ENCODE measurements at places on chromosomes 4 and X.

DNA sequence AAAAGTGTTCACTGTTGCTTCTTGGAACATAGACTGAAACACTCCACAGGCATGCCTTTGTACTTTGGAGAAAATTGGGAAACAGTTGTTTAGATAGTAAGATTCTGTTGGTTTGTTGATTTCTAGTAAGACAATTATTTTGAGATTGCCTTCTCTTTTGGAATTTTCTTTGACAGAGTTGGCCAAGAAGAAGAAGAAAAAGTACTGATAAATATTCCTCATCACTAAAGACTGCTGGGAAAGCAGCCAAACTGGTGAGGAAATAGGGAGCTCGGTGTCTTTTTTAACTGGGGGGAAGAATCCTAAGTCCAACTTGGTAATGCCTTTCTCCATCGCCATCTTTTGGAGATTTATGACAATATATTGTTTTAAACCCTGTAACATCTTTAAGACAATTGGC, 370.7 kb downstream of the GPAT3 start:
- DNase-seq, result no peak

GRCh38 chr4:105280338-105281123, 133.9 kb downstream of the TET2 start:
- DNase-seq, result no peak

DNA sequence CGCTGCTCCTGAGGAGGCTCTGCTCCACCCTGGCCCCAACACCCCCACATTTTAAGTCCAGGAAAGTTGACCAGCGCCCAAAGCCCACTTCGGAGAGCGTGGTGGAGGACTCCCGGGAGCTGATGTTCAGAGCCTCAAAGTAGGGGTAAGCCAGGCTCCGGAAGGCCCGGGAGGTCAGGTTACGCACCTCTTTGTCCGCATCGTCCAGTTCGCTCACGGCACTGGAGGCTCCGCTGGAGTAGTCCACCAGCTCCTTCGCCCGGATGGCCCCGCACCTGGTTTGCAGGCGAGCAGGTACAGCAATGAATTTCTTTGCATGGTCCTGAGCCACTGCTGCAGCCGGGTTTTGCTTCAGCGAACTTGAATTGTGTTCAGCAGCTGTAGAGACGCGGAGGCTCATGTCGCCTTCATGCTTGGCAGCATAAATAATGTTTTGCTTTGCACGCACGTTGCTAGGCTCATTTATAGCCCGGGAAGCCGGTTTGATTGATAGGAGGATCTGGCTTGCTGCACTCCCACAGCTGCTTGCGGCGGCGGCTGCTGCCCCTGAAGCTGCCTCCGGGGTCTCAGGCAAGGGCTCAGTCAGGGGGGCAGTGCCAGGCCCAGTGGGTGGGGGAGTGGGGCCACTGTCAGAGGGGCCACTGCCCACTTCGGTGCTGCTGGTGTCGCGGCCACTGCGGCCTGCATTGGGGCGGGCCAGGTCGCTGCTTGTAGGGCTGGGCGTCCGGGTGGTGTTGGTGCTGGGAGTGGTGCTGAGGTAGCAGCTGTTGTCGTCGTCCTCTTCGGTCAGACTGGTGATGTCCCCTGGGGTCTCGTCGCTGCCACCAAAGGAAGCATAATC, 4.8 kb downstream of the C4orf54 start:
- DNase-seq, result no peak

DNA sequence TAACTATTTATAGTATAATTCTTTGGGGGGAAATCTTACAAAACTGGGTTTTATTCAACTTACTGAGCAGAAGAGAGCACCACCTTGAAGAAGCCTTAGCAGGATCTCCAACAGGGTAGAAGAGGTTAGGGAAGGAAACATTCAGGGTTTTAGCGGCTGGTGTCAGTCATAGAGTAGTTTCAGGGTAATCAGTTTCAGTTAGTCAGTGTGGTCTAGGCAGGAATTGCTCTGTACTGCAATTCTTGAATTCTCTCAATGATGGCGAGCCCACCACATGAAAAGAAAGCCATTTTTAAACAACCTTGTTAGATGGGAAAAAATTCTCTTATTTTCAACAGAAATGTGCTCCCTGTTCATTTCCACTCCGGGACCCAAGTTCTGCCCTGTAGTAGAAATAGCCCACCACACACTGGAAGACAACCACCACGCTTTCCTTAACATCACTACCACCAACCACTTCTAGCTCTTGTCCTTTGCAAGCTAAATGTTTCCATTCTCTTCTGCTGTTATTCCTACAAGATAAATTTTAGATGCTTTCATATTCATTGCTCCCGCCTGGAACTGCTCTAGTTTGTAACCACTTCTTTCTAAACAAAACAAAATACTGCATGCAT, 25.9 kb downstream of the COL25A1 start:
- DNase-seq, result no peak

DNA sequence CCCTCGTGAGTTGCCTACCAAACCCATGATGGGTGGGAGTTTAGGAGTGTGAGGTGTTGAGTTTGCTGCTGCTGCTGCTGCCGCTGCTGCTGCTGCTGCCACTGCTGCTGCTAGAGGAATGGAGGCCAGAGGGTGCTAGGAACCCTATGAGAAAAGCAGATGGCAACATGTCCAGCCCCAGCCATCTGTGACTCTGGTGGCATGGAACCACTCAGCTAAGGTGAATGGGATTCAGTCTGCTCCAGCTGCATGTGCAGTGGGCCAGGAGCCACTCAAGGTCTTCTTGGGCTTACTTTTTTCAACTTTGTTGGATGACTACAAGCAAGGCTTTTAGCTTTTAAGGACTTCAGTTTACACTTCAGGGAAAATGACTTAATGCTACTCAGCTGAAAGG, 103.8 kb downstream of the RTL5 start:
- no peak for DNase-seq

DNA sequence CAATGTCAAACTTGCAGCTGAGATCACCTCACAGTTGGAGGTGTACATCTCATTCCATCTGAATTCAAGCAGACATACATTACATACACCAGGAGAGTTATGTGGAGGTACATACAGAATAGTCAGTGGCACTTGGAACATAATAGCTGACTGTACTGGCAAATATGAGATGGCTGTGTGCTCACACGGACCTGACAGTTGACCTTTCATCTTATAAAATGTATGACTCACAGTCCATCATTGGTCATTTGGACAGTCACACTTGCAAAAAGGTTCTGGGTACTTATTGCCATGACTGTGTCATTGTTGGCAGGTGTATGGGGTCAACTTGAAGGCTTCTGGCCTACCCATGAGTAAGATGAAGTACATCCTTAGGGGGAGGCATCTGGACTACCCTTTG, 88.6 kb upstream of the WDR1 start:
- DNase-seq, result no peak

- DNase-seq, result no peak
These were observed 12.3 kb downstream of the FHL1 start for GRCh38 chrX:136159611-136160025.

- no peak for DNase-seq
These were observed 17.8 kb downstream of the WDR1 start for GRCh38 chr4:10098780-10099160.

DNA sequence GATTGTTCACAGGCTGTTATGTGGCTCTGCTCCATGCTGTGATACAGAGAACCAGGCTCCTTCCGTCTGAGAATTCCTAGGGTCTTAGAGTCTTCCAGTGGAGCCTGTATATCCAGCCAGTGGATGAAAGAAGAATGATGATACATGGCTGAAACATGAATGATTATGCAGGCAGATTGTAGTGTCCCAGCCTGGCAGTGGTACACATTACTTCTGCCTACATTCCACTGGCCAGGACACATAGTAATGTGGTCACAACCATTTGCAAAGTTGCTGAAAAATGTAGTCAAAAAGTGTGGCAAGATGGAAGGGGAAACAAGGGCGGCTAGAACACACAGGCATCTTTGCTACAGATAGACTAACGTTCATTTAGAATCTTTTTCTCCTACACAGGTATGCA, 4.5 kb upstream of the GBA3 start:
- no peak for DNase-seq

- DNase-seq, result no peak
These were observed 26.2 kb upstream of the JAKMIP1 start for GRCh38 chr4:6226506-6226905.

DNA sequence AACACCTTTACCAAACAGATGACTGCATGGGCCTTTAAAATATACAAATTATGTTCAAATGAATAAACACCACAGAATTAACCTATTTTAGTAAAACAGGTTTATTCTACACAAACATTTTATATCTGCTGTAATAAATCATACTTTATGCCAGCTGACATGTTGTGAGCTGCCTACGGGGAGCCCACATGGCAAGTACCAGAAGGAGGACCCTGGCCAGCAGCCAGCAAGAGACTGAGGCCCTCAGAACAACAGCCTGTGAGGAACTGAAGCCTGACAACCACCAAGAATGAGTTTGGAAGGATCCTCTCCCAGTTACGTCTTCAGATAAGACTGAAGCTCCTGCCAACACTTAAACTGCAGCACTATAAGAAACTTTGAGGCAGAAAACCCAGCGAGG, 377.0 kb downstream of the PDGFC start:
- no peak for DNase-seq

GRCh38 chrX:151175283-151176062, 911 bp upstream of the GPR50 start:
- DNase-seq, result no peak

- no peak for DNase-seq
These were observed 18.9 kb downstream of the ADD1 start for GRCh38 chr4:2862528-2862927.

- DNase-seq, result peak; percentile 33
These were observed 108.4 kb downstream of the DOCK11 start for GRCh38 chrX:118603981-118604380.

GRCh38 chr4:128787509-128788311, 21.8 kb upstream of the JADE1 start:
- no peak for DNase-seq

DNA sequence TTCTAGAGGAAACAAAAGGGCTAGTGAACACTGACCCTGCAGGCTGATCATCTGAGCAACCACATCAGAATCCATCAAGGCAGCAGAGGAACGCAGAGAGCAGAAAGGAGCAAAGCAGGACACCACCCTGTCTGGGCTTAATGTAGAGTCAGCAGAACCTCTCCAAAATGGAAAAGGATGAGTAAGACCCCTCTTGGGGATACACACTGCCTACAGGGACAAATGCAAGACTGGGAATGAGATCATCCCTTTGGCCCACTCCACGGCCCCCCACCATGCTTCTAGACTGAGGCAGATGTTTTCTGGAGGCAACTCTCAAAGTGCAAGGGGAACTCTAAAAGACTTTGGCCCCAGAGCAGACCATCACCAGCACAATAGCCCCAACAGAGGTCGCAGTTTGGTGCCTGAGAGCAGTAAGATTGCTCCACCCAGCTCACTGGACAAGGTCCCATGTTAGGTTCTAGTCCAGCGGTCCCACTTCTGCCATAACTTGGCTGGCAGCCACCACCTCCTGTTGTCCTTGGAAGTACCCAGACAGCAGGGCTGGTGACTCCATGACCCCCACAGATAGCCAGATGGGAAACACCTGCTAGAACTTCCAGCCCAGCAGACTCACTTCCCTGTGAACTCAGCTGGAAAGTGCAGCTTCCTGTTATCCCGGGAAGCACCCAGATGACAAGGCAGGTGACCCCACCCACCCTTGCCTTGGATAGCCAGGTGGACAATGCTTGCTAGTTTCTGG, 372.7 kb downstream of the INPP4B start:
- DNase-seq, result no peak

DNA sequence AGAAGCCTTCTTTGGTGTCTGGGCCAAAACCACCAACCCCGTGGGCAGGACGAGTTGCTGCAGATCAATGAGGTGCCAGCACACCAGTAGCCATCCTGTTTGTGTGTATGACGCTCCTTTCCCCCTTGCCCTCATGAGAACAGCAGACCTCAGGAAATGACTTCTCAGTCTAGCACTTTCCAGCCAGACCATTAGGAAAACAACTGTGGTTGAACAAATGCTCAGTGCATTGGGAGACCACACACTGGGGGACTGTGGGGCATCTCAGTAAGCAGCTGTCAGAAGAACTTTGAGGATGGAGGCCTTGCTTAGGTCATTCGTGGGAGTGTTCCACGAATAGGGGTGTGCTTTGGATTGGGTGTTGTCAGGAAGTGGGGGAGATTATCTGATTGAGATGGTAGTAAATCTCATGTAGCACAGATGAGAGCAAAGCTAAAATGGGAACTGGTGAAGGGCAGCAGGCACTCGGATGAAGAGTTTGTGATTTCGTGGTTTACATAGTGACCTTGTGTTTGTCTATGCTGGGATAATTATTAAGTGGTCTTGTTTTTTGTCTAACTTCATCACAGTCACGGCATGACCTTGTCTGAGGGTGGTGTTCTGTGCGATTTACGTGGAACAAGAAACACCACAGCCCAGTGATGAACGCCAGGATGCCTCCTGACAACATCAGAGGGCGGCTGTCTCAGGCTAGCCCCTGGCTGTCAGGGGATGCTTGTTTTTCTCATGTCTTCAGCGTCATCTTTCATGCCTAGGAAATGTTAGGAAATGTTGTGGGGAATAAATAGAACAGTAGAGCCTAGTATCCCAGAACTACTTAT, 70.1 kb downstream of the USP46 start:
- DNase-seq, result no peak

- DNase-seq, result no peak
These were observed 837 bp downstream of the CITED1 start for GRCh38 chrX:72304877-72305276.

DNA sequence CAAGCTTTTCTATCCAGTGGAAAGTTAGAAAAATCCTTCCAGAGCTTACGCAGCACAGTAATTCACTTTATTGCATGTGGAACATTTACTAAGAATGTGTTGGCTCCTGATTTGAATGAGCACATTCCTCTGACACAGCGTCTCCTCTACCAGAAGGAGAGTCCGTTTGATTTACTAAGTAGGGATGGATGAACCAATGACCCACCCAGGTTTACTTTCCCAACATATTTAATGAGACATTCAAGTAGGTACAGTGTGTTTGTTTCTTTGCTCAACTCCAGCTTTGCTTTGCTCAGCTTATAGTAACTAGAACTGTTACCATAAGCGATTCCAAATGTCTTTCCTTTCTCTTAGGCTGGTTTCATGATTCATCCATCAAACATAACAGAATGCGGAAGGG, 161.7 kb downstream of the SMARCA1 start:
- DNase-seq, result no peak

- no peak for DNase-seq
These were observed 77.3 kb downstream of the STK32B start for GRCh38 chr4:5128569-5128968.

GRCh38 chr4:6768539-6768905, 14.0 kb upstream of the KIAA0232 start:
- DNase-seq, result no peak

DNA sequence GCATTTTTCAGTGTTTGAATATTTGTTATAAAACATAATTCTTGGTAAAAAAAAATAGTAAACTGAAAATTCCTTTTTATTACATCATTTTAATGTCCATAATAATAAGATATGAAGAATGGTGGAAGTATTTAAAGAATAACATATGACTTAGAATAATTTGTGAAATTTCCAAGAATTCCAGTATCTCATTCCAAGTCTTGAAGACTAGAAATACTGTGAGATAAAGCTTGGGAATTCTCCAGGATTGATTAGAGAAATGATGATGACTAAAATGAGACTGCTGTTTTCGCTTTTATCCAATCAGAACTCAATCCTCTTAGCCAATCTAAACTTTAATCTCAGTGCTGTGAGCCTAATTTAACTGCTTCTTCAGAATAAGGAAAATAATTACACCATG, 184.2 kb upstream of the HCCS start:
- no peak for DNase-seq
